DMS79 (cell line): ENCODE measurements at places on chromosomes 11 and 22.
A peak's percentile ranks its signal among the peaks of the same experiment; 100 is the strongest.

- no peak for DNase-seq
These were observed 12.3 kb downstream of the ARFGAP3 start for GRCh38 chr22:42844756-42845155.

DNA sequence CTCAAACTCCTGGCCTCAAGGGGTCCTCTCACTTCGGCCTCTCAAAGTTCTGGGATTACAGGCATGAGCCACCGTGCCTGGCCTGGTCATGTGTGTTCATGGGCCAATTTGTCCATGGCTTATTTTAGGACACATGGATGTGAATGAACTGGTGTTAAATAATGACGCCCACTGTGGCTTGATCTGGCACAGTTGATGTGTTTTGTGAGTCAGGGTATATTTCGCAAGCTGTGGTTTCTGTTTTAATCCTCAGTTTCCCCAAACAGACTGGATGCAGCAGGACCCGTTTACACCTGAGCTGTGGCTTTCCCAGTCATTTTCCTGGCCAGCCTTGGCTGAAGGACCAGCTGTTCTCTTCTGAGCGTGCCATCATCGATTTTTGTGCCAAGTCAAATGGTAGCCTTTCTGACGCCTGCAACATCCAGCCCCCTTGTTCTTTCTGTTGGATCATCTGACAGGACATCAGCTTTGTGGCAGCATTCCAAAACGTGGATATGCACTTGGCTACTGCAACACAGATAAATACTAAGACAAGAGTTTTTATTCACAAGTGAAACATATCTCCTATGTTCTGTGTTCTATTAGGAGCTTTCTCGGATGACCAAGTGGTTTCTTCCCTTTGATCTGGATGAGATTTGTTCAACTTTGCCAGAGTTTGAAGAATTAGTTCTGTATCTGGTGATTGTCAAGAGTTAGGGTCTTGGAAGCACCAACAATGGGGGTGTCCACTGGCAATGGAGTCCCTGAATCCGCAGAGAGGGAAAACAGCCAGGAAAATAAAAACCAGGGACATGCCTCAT, 40.0 kb upstream of the SEPTIN5 start:
- no peak for DNase-seq

GRCh38 chr11:17563231-17563646, 16.2 kb downstream of the OTOG start:
- DNase-seq: no peak

DNA sequence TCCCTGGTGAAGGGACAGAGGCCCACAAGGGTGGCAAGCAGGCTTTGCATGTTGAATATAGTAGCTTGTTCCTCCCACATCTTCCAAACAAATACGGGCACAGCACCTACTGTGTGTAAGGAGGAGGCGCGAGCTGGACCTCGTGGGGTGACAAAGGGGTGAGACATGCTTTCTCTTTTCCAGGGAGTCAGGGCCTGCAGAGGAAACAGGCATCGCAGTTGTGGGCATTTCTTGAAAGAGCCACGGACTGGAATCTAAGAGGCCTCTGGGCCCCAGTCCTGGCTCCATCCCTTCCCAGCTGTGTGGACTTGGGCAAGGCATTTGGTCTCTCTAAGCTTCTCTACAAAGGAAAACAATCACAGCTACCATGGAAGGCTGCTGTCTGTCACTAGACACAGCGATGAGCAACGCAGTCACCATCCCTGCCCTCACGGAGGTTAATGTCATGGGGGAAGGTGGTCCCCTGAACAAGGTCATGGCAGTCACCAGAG, 13.0 kb upstream of the CDC42EP1 start:
- DNase-seq: no peak

- no peak for DNase-seq
These were observed 85.9 kb downstream of the WNT7B start for GRCh38 chr22:45891021-45891421.

GRCh38 chr11:2867722-2868505, 17.7 kb downstream of the CDKN1C start:
- no peak for DNase-seq

DNA sequence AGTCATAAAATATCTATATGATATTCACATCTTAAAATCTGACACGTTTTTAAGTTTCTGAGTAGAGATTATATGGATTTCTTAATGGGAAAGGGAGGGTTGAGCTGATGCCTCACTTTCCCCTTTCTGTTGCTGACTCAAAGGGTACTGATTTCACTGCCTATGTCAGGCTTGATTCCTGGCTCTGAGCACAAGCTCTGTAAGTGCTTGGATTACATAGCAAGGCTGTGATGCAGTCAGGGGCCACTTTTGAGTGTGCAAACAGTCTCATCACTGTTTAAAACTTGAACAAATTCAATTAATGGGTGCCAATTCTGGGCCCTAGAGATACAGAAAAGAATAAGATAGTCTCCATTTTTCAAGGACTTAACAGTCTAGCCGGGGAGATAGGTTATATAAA, 14.4 kb downstream of the ATXN10 start:
- no peak for DNase-seq

- no peak for DNase-seq
These were observed 26.6 kb downstream of the NF2 start for GRCh38 chr22:29629903-29630516.

- no peak for DNase-seq
These were observed 39.4 kb upstream of the CBX6 start for GRCh38 chr22:38911434-38911833.

GRCh38 chr11:46296528-46297448, 19.3 kb downstream of the CREB3L1 start:
- DNase-seq: peak; percentile 37

- no peak for DNase-seq
These were observed 1.1 kb upstream of the IGLL5 start for GRCh38 chr22:22886546-22886945.

GRCh38 chr11:45436966-45437365, 150.8 kb upstream of the SYT13 start:
- no peak for DNase-seq

DNA sequence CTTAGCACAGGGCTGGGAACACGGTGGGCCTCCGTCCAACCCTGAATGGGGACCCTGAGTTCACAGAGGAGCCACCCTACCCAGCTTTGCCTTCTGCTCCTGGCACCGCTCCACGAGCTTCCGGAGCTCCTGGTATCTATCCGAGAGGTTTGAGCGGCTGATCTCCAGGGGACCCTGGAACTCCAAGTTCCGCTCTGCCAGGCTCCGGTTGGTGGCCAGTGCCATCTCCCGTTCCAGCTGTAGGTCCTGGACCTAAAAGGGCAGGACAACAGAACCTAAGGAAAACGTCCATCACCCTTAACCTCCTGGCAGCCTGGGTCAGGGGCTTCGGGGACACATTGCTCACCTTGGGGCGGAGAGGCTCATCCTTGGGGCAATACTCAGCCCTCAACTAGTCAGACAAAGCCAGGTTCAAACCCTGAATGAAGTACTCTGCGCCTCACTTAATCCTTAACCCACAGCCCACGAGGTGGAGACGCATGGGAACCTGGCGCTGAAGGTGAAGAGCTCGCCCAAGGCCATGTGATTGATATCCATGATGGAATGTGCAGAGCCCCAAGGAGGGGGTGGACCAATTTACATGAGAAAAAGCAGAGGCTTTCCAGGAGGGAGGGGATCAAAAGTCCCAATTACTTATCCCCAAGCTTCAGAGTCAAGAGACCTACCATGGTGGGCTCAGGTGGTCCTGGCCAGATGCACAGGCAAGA, 27.1 kb downstream of the VPS37C start:
- DNase-seq: no peak

DNA sequence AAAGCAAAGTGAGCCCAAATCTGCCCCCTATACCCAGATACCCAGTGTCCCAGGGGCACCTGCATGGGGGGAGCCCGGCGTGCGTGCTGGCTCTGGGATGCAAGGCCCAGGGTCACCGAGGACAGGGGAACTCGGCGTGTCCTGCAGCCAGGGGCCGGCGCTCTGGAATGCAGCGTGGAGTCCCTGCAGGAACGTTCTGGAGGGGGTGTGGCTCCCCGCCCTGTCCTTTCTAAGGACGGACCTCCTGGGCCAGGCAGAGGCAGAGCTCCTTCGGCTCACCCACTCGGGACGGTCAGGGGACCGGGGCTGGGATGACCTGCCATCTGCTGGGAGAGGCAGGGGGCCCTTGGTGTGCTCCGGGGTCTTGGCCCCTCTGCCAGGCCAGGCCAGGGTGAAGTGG, 1196.8 kb downstream of the BRD1 start:
- no peak for DNase-seq

- no peak for DNase-seq
These were observed 63.1 kb downstream of the PIWIL4 start for GRCh38 chr11:94630221-94630620.

GRCh38 chr11:61447601-61448551, 18.0 kb downstream of the SDHAF2 start:
- DNase-seq: no peak

GRCh38 chr11:61911128-61911700, 6.2 kb downstream of the RAB3IL1 start:
- no peak for DNase-seq

GRCh38 chr11:47387944-47388696, 9.8 kb upstream of the SPI1 start:
- DNase-seq: no peak

DNA sequence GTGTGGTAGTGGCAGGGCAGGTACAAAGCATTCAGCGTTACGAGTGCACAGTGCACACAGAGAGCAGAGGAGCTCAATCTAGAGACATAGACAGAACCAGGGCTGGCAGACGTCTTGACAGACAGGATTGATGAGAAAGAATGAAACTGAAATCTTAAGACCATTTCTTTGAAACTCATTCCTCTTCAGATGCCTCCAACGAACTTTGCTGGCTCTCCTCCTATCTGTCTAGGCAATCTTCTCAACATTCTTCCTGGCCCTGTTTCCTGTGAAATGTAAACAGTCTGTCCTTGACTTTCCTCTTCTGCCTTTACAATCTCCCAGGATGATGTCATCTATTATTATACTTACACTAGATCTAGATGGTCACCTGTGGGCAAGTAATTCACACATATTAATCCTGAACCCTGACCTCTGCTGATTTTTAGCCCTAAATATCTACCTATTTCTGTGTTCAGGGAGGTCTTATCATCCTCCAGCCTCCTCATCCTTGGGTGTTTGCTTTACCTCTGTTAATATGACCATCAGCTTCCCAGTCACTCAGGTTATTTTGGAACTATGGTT, 119.5 kb downstream of the ENTHD1 start:
- no peak for DNase-seq

DNA sequence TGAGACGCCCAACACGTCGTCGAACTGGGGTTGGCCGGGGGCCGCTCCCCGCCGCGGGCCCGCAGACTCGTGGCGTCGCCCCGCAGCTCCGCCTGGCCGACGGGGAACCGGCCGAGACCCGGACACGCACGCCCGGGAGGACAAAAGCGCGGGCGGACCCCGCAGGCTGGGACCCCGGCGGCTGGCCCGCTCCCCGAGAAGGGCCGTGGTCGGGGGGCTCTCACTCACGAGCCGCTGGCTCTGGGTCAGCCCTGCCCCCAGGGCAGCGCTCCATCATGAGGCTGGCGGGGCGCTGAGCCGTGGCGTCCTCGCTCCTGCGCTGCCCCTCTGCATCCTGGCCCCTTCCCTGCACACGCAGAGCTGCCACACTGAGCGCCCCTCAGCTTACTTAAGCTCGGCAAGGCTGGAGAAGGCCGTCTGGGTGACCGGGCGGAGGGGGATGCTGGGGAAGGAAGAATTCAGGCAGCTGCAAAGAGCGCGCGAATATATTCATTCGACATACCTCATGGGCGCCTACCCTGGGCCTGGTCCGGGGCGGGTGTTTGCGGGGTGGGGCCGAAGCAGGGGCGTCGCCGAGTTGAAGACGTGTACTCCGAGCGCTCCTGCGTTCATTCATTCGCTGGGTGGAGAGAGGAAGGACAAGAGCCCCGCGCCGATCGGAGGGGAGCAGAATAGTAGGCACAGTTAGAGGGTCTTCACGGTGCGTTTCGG, 579 bp upstream of the CYB5R2 start:
- no peak for DNase-seq

GRCh38 chr11:107018219-107018901, at the start of gene GUCY1A2:
Gene GUCY1A2, minus strand, starts transcription at chr11:107018476. Its CDS starts 421 bp downstream, at chr11:107018055.
- DNase-seq: peak; percentile 9

DNA sequence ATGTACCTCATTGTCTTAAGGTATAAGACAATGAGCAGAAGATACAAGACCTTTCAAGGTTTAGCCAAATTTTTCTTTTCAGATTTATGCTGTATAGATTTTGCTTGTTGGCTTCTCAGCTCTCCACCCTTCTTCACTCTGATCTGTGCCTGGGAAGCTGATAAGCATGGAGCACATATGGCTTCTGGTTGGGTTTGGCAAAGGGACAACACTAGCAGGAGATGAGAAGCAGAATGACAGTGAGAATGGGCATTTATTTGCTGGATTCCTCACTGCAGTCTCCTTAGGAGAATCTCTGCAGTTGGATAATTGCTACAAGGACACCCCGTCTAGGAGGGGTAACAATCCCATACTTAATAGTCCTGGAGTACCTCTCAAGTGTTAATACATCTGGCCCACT, 474.8 kb upstream of the CCDC90B start:
- DNase-seq: no peak

GRCh38 chr11:11374358-11375148, 21.5 kb upstream of the CSNK2A3 start:
- no peak for DNase-seq

- DNase-seq: no peak
These were observed 7.7 kb downstream of the SELENOO start for GRCh38 chr22:50208430-50208938.

DNA sequence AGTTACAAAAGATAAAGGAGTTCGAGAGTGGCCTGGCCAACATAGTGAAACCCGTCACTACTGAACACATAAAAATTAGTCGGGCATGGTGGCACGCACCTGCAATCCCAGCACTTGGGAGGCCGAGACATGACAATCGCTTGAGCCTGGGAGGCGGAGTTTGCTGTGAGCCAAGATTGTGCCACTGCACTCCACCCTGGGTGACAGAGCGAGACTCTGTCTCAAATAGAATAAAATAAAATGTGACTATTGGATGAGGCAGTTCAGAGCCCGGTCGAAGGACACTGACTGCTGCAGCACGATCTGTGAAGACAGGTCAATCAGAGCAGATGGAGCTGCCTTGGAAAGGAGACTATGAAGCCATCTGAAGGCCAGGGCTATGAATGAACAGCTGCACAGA, 37.7 kb upstream of the ANO1 start:
- DNase-seq: no peak
